ENCODE measurements at places on chromosomes 2 and 18.

- no peak for DNase-seq
Observed at GRCh38 chr2:44912660-44913059, 28.8 kb upstream of the SIX3 start.

- DNase-seq, result no peak
Observed at GRCh38 chr2:6445156-6445555, 420.6 kb downstream of the CMPK2 start.

DNA sequence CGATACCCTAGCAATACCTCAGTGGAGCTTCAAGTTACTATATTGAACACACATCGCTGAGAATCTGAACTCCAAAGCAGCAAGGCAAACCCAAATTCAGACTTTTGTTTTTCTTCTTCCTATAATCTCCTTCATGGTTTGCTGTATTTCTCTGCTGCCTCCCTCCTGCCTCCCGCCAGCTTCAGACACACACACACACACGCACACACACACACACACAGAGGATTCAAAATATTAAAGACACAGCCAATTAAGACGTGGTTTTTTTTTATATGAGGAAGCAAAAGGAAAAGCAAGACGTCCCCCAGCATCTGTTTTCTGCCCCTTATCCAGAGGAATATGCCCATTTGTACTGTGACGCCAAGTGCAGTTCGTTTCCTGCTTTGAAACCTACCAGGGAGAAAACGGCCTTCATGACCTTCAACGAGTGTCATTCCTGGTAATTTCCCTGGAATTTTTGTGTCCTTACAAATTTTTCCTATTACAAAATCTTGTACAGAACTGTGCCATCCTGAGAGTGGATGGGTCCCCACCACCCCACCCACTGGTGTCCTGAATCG, 547.9 kb upstream of the ID2 start:
- DNase-seq, result peak; percentile 49

GRCh38 chr18:47407736-47408135, 156.3 kb upstream of the SKOR2 start:
- no peak for DNase-seq

GRCh38 chr2:235170536-235171521, 219.0 kb downstream of the SH3BP4 start:
- no peak for DNase-seq

DNA sequence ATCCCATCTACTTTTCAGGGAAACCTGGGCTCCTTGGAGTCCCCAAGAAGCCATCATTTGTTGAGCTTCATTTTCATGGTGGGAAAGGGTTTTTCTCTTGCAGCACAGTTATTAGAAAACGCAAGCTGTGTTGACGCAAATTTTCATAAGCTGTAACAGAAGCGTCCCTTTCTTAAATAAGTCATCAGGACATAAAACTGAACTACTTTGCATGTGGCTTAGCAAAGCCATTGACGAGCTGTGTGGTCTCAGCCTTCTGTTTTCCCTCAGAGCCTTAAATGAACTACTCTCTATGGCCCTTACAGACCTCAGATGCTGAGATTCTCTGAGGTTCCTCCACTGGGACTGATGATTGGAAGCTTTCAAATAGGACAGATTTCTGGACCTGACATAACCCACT, 85.1 kb downstream of the ARL4C start:
- DNase-seq, result no peak

DNA sequence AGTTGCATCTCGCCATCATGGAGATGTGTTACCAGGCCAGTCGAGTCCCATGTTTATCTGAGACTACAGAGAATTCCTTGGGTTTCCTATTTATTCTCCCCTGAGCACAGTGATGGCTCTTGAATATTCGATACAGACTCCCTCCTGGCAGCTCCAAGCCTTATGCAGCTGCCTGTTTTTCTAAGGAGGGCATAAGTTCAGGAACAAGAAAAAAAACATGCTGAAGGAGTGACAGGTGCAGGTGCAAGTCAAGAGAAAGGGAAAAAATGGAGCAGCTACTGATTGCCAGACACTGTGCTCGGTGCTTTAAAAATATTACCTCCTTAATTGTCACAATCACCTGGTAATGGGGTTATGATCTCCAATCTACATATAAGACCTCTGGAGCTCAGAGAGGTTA, 177.2 kb upstream of the DPP10 start:
- no peak for DNase-seq

DNA sequence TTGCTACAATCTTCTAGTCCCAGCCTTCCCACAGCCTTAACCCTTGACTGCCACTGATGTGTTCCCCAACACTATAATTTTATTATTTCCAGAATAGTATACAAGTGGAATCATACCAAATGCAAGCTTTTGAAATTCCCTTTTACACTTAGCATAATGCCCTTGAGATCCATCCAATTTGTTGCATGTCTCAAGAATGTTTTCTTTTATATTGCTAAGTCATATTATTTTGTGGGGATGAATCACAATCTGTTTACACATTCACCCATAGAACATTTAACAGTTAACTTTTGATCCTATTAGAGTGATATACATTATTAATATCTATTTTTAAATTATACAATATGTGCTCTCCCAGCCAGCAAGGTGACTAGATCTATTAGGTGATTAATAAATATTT, 74.3 kb upstream of the KYNU start:
- DNase-seq, result no peak

GRCh38 chr2:18630101-18630500, 40.7 kb upstream of the NT5C1B start:
- DNase-seq, result no peak

GRCh38 chr2:32894119-32894728, 52.5 kb upstream of the LTBP1 start:
- no peak for DNase-seq

GRCh38 chr2:180231015-180231414, 223.9 kb upstream of the CWC22 start:
- DNase-seq, result no peak

DNA sequence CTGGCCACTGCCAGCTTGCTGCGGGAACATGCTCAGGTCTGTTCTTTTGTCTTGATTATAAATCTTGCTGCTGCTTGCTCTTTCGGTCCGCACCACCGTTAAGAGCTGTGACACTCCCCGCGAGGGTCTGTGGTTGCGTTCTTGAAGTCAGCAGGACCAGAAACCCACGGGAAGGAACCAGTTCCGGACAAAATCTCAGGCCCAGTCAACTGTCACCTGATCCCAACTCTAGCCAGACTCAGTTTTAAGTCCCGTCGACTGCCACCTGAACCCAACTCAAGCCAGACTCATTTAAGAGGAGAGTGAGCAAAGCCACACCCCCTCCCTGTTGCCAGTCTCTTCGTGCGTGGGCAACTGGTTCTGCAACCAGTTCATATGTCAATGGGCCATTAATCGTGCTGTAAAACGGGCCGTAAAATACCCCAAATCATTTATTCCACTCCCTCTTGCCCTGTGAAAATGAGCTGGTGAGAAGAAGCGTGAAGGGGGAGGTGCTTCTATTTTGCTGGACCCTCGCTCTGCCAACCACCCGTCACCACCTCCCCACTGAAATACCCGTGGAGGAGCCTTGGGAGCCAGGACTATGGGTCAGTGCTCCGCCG, 224.3 kb downstream of the NDUFA10 start:
- no peak for DNase-seq

DNA sequence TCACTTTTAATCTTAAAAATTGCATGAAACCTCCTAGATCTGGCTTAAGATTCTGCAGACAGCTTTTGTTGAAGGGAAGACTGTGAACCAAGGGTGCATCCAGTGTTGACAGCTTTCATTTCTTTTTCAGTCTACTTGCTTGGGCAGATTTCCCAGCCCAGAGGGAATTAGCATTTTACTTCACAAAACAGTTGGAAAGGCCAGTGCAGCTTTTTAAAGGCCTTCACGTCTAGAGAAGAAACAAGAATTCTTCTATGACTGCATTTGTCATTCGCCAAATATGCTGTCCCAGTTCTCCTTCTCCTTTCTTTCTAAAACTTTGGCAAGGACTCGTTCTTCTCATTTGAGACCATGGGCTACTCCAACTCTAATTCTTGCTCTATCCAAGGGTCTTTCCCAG, 17.4 kb downstream of the NTSR2 start:
- DNase-seq, result no peak

DNA sequence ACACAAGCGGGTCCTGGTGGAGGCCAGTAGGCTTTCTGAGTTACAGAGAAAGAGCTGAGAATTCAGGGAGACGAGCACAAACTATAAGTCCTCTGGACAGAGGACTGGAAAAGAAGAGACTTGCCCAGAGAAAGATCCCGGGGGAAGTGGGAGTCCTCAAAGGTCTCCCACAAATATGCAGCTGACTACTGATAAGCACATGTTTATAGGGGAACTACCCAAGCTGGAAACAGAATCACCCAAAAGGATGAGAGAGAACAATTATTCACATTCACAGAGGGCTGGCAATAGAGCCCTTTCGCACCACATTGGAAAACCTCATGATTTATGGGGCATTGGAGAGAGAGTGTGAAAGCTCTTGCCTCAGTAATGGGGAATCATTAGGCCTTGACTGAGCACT, 337.6 kb downstream of the IRS1 start:
- DNase-seq, result no peak

DNA sequence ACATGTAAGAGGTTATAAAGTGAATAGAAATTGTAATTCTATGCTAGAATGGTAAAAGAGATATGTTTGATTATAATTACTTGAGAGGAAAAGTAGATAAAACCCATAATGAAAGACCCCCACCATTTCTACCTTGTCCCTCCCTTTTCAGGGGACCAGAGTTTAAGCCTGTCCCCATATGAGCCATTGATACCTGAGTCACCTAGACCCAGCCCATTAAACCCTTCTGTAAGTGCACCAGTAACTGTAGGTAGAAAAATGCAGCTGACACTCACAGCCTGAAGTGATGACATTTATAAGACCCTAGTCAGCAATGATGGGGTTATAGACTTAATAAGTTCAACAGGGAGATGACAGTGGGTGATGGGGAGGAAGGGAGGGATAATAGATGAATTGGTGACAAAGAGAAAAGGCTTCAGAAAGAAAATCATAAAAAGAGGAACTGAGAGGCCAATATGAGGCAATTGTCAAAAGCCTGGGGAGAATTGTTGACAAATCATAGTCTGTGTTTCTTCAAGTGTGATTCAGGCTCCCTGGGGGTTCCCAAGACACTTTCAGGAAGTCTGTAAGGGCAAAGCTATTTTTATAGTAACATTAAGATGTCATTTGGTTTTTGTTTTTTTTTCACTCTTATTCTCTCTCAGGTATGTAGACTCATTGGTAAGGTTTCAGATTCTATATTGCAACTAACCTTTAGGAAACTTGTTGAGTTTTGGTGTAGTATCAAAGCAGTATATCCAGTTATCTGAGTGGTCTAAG, 544.2 kb downstream of the SATB2 start:
- DNase-seq, result peak; percentile 69

- DNase-seq, result no peak
Observed at GRCh38 chr2:211401328-211401727, 844.9 kb downstream of the CPS1 start.

DNA sequence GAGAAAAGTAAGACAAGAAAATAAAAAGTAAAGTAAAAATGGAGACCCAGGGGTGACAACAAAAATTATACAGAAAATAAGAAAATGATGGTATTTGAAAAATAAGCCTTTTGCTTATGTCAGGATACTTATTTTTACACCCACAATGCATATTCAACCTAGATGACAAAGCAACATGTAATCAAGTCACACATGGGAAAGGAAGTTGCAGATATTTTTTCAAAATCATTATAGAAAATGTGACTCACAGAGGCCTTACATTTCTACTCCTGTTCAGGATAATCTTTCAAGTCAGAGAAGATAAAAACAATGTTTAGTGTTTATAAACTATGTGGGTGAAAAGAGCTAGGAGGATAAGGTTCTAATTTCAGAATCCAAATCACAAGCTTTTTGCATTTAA, 275.3 kb upstream of the UBE2E3 start:
- DNase-seq, result no peak

GRCh38 chr2:149994057-149994728, 406.6 kb upstream of the MMADHC start:
- DNase-seq, result no peak

- peak; percentile 87 for DNase-seq
Observed at GRCh38 chr2:65377556-65378192, 54.7 kb downstream of the SPRED2 start.

DNA sequence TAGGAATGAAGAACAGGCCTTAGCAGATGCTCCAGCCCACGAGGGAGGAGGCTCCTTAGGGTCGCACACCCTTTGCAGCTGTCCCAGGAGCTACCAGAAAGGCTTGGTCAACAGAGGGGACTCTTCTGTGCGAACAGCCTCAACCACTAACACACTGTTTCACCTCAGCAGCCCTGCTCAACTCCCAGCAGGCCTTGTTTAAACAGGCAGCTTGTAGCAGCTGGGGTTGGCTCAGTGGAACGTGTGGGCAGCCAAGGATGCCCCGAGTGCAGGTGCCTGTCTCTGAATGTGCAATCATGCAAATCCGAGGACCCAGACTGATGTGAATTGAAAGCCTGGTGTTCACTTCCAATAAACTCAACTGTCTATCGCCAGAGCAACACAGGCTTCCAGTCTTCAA, 88.7 kb upstream of the CXCR4 start:
- DNase-seq, result no peak

DNA sequence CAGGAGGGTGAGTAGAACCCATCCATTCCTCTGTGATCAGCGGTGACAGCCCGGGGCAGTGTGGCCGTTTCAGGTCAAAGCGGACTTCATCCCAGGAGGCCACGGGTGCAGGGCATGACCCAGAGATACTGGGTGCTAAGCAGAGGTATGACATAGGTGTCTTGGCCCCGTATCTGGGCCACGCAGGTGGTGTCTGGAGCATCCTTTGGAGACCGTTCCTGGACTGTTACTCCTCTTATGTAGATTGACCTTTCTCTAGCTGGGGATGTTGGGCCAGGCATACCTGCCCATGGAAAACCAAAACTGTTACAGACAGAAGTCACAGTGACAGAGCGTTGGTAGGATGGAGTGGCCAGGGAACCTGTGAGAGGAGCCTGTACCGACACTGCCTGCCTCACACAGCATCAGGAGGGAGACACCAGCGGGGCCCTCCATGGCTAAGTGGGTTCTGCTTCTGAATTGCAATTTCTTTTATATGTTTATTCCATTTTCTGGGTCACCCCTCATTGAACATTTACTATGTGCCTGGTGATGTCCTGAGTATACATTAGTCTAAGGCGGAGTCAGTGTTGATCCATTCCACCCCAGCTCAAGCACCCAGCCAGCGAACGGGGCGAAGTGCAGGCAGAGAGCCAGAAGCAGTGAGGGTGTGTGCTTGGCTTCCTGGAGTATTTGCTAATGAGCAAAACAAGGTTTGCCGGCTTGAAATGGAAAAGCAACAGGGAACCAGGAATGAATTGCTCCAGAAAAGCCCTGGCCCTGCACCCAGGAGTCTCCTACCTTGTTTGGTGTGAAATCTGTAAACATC, 141.7 kb downstream of the SH3RF3 start:
- no peak for DNase-seq

DNA sequence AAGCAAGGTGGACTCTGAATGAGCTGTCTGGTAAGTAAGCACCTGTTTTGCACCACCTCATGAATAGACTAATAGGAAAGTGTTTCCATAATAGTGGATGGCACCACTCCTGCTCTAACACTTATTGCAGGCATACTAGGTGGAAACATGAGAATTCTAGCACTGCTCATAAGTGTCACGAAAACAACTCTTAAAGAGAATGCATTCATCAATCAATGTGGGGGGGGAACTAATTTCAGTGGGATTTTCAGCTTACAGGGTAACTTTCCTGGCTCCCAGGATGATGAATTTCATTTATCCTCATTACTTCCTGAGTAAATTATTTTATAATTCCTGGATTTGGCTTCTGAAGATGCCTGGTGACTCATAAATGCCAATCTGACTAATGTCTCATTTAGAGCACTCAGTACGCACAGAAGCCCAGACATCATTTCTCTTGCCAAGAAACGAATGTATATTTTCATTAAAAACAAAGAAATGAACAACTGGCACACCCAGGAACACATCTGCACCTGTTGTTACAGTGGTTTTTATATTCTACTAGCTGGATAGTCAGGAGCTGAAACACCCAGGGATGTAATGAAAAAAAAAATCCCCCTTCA, 129.6 kb downstream of the PID1 start:
- DNase-seq, result peak; percentile 3

Measured in suppressor macrophage treated with lipopolysaccharide for 1 hour (primary cell).